ENCODE measurements at places on chromosomes 7 and 10.
A peak's percentile ranks its signal among the peaks of the same experiment; 100 is the strongest.

GRCh38 chr10:89115876-89116627 lies 91.1 kb downstream of the CH25H start:
- DNase-seq: no peak

DNA sequence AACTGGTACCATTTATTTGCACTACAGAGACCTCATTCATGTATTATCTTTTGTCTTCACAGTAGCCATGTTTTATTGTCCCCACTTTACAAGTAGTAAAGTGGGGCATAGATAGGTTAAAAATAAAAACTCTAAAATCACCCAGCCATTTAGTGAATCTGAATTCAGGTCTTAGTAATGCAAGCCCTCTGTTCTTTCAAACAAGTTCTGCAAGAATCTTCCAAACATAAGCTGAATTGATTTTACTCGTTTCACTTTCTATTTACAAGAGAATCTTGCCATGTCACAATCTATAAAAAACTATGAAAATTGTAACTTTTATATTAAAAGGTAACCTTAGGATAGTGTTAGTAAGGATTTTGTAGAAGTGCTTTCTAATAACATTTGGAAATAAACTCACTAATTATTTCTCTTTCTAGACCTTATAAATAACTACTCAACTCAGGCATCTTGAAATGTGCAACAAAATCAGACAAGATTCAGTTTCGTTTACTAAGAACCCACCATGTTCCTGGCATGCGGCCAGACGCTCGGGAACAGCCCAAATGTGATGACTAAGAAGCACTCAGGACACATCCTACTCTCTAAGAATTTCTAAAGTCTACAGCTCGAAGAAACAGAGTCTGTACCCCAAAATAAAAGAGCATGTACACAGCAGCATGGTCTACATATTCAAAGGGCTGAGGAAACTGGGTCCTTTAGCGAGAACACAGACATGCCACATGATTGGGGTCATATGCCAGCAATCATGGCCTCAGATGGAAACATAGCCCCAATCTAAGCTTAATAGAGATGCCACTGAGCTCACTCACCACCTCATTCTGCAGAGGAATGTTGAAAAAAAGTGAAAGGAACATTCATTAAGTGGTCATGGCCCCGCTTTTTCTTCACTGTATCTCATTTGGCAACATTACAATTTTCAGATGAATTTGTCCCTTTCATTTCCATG lies 167.6 kb downstream of the AMPH start:
- peak; percentile 60 for DNase-seq

GRCh38 chr10:128556182-128557110 lies 430.2 kb upstream of the MKI67 start:
- no peak for DNase-seq

- no peak for DNase-seq
Observed at GRCh38 chr7:28649189-28649588, 236.9 kb downstream of the CREB5 start.

DNA sequence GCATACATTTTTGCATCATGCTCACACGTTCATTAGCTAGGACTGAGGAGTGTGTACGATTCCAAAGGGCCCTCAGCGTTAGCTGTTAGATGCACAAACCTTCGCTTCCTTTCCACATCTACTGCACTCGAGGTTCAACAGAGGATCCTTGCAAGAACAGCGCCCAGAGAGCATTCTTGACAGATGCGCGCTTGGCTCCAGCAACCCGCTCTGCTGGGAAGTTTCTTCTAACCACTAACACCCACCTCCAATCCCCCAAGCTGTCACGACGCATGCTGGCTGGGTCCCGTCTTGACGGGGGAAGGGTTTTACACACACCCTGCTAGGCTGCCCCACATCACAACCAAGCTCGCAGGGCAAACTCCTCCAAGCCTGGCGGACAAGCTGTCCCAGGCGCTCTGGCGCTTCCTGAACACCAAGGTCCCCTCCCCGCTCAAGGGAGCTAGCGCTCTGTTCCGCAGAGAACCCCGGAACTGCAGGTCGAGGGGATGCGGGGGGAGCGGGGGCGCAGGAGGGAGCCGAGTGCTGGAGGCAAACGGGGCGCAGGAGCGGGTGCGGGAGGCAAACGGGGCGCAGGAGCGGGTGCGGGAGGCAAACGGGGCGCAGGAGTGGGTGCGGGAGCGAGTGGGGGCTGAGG lies 653 bp upstream of the ADRB1 start:
- DNase-seq: no peak

DNA sequence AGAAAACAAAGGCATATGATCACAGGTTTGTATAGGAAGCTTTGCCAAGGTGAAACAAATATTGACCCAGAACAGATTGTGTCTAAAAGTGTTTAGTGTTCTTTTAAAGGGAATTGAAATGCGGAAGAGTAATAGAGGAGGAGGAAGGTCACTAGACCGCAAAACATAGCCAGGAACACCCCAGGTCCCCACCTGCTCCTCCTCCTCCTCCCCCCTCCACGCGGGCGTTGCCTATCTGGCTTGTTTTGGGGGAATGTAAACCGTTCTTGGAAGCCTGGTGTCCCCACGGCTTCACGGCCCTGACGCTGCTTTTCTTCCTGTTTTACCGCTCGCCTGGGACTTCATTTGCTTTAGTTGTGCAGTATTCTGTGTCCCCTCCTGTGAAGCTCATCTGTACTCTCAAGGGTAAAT lies 81.0 kb upstream of the PFKP start:
- DNase-seq: no peak

GRCh38 chr7:107315716-107316220 lies 147.0 kb downstream of the HBP1 start:
- DNase-seq: no peak

- DNase-seq: no peak
Observed at GRCh38 chr10:97542169-97543024, 30.2 kb upstream of the ANKRD2 start.

DNA sequence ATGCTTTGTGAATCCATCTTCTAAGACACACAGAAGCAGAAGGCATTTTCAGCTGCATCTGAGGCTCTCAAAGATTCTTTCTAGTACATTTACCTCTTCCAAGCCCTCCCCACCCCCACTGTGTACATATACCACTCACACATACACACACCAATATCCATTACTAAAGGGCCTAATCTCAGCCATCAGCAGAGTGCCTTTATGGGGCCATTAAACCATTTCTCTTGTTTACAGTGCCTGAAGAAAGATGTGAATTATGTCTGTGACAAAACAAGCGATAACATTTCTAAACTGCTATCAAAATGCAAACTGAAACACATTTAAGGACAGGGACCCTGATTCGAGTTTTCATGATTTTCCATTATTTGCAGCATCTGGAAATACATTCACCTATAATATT lies 40.0 kb downstream of the ETV1 start:
- DNase-seq: no peak

DNA sequence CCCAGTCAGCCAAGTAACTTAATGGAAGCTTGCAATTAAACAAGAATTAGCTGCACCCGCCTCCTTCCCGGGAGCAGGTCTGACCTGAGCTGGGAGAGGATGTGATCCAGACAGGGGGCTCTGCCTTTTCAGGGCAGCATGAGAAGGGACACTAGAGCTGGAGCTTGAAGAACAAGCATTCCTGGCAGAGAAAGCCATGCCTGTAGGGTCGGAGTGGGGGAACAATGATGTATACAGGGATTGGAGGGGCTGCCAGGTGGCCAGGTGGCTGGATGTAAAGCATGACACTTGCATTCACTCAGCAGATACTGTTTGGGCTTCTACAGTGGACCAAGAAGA lies 112.5 kb downstream of the GRK5 start:
- no peak for DNase-seq

DNA sequence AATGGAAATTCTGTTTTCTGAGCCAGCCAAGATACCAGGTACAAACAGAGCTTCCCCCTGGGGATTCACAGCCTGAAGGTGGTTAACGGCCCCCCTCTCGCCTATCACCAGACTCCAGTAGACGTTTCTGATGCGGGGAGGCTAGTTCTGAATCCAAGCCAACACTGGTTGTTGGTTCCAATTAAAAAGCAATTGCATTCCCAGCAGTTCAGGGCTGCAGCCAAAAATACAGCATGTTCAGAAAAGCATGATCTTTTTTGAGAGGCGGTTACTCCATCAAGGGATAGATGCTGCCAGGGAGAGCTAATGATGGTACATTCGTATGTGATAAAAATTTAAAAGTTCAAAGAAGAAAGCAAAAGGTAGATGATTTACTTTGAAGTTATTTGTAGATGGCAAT lies 481.0 kb downstream of the GALNT17 start:
- no peak for DNase-seq

- DNase-seq: no peak
Observed at GRCh38 chr10:121854809-121855445, 72.9 kb downstream of the ATE1 start.

GRCh38 chr7:117623606-117624005 lies 143.8 kb downstream of the CFTR start:
- no peak for DNase-seq

DNA sequence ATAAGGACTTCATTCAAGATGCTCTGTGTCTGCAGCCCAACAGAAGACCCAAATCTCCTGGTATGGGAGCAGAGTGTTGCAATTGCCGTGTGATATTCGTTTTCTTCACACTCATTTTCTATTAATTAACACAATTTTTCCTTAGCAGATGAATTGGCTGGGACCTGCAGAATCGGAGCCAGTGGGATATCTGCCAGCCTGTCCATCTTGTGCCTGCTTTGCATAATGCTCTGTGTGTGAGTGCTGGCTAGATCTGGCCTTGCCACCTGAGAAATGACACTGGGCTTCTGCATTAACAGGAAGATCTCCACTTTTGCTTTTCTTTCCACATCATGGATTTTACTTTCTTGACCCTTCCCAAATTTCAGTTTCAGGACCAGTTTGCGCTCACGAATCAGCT lies 70.4 kb upstream of the GPR158 start:
- no peak for DNase-seq

DNA sequence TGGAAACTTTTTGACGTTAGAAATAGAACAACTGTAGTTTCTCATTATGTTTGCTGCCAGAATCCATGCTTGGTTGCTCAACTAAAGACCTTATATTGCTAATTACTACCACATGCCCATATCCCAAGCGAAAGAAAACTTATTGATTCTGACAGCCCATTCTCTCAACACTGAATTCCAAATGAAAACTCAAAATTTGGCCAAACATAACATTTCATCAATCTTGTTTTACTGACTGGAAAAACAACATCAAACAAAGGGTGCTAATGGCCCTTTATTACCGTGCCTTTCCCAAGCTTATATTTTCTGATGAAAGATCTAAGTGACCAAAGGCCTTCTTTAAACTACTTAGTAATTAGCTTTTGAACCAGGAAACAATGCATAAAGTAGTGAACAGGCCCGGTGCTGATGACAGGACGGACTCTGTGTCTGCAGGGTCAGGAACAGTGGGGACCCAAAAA lies 531.8 kb downstream of the KCNMA1 start:
- DNase-seq: no peak

GRCh38 chr7:65798111-65799075 lies 74.5 kb upstream of the VKORC1L1 start:
- no peak for DNase-seq

DNA sequence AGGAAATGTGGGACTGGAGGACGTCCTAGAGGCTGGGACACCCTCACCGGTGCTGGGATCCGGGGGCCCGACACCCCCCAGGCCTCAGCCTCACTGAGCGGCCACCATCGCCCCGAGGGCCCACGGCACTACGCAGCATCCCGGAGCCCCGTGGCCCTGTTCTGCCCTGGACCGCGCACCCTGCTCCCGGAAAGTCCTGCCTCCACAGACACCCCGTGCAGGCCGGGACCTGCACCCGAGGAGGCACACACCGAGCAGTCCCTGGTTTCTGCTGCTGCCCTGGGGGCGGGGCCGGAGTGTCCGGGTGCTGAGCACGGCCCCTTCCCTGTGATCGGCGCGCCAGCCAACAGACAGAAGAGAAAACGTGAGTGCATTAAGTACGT lies 18.1 kb upstream of the KNDC1 start:
- DNase-seq: no peak

DNA sequence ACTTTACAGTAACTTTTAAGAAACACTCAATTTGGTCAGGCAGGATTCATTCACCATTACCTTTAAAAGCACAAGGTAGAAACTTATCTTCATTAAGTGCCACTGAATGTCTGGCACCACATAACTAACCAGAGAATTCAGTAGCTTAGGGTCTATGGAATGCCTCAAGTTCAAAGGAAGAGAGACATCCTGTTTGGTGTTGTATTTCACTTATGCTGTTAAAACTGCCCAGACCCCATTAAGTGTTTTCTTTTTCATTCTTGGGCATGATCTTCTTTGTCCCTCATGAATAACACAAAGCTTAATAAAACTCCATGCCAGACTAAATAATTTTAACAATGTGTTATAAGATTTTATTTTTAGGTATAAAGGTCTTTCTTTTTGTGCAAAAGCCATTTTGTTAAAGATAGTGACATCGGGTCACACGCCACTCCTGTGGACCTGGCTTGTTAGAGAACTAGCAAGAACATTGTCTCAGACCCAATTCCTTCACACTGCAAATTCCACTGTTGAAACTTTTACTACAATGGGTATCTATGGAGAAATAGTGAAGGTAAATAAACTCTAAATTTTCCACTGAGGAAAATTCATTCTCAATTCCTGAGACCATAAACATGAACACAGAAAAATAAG lies 221.0 kb downstream of the TWIST1 start:
- DNase-seq: no peak

- DNase-seq: no peak
Observed at GRCh38 chr10:69262292-69262751, 16.0 kb upstream of the HK1 start.

DNA sequence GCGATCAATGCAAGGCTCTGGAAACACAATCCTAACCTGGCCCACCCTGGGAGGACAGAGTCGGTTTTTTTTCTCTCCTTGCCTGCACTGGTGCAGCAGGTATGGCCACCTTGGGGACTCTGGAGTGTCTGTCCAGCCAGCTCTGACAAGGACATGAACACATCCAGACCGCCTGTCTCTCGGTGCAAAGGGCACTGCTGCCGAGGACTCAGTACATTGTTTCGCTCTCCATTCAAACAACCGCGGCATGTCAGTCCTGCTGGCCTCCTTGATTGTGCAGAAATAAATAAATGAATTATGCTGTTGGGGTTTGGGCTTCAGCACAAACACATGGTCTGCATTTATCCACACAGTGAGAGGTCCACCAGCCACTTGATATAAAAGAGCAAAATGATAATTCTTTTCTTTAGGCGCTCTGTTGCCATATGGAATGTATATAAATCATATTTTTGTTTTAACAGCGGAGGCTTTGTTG lies 565.2 kb downstream of the KCNMA1 start:
- DNase-seq: no peak

DNA sequence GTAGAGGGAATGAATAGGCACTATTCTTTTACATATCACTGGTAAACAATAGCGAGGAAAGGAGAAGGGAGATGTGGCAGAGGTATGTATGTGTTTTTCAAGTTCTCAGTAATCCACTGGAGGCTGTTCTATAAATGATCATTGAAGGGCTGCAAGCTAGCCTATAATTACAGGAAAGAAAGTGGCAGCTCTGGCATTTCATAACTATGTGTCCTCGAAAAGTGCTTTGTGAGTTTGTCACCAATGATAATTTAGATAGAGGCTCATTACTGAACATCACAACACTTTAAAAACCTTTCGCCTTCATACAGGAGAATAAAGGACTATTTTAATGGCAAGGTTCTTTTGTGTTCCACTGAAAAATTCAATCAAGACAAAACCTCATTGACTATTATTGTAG lies 235.1 kb downstream of the FOXP2 start:
- no peak for DNase-seq

- DNase-seq: no peak
Observed at GRCh38 chr10:20157314-20157713, 341.1 kb downstream of the PLXDC2 start.

GRCh38 chr10:87038786-87039185 lies 18.7 kb downstream of the FAM25A start:
- no peak for DNase-seq

Measured in stimulated activated CD8-positive, alpha-beta memory T cell treated with anti-CD3 and anti-CD28 coated beads, Interleukin-4, amount 100 ng/mL, for 1 hour (primary cell).